Hematopoietic multipotent progenitor cell treated with erythropoietin and hydrocortisone succinate and interleukin-3 and kit ligand, for 4 days (in vitro differentiated cells): ENCODE measurements at places on chromosomes 6 and 20.
A peak's percentile ranks its signal among the peaks of the same experiment; 100 is the strongest.

DNA sequence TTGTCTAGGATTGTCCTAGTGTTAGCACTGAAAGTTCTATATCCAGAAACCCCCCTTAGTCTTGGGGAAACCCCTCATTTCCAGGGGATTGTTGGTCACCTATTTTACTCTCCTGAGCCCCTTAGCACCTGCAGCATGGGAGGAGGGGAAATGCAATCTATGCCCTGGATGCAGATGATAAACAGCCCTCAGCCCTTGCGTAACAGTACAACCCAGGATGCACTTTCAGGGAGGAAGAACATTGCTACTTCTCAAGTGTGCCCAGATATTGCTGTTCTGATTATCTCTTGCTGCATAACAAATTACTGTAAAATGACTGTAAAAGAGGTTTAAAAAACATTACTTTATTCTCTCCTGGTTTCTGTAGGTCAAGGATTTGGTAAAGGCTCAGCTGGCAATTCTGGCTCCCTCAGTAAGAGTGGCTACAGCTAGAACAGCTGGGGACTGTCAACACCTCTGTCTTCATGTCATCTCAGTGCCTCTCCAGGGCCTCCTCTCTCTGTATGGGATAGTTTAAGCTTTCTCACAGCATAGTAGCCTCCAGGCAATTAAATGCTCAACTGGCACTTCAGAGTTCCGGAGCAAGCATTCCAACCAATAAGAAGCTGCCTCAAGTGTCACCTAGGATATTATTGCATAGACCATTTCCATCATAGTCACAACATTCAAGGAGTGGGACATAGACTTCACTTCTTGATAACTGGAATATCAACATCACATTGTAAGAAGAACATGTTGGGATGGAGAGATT lies 117.8 kb upstream of the FOXO3 start:
- peak; percentile 35 for DNase-seq

DNA sequence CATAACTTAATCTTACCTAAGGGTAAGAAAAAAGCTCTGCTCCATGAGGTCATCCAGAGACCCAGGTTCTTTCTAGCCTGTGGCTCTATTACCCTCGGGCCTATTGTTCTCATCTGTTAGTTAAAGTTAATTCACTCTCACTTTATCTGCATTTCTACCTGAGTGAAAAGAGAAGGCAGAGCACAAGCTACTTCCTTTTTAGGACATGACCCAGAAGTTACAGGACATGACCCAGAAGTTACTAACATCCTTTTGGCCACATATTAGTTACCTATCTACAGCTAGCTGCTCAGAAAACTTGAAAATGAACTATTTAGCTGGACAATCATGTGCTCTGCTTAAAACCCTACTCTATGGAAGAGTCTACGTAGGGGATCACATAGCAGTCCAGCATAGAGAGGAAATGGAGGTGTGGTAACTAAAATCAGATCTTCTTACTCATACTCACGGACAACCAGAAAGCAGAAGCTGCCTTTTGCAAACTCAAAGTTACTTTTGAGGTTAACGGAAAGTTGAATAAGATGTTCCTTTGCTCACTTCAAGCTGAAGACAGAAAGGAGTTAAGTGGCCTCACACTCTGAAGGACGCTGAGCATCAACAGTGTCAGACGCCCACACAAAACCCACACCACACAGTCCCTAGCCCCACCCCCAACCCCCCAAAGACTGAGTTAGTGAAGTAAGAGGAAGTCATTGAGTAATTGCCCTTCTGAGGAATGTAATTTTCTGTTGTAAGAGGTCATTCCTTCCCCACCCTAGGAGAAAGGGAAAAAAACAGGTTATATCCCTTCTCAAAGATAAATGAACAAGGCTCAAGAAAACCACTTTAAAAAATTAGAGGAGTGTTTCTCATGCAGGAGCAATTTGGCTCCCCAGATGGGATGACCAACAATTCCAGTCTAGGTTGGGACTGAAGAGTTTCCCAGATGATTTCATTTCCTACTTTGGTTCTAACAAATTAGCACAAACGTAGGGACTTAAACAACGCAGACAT lies 45.9 kb upstream of the TAB2 start:
- DNase-seq: peak; percentile 81

GRCh38 chr6:53931086-53931485 lies 136.3 kb downstream of the LRRC1 start:
- no peak for DNase-seq

DNA sequence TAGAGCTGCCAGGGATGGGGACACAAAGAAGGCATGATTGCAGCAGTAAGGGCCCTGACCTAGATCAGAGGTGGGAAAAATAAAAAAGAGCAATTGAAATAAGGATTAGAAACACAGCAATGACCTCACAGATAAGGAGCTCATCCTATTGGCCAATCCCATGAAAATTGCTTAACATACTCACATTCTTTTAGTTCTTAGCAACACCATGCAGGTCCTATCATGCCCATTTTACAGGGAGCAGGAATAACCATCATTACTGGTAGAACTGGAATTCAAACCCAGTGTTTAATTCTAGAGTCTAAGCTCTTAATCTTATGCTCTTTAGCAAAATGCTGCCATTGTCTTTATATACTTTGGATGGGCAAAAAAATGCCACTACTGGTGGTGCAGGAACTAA lies 267.7 kb downstream of the RNF144B start:
- no peak for DNase-seq
